ENCODE measurements at places on chromosomes 3 and 15.

DNA sequence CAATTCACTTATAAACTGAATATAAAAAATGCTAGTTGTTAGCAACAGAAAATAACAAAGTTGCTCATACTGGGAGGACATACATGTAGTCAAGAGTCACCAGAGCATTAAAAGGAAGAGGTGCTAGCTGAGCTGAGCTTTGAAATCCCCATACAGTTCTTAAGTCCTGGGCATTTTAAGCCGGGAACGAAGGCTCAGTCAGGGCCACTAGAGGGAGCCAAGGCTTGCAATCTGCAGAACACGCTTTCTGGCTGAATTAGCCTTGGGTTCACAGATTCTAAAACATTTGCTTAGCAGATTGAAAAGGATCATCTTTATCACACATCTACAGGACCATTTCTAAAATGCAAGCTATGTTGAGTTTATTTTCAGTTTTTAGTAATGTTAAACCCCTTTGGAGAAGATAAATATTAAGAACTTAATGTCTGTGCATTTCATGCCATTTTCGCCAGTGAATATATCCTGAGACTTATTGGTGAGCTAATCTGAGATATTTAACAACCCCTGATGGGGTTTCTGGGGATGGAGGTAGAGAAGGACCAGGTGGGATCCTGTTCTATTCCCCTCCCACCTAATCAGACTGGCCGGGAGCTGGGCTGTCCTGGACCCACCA, 26.3 kb upstream of the MNS1 start:
- DNase-seq: peak; percentile 83

- no peak for DNase-seq
These were observed 561 bp downstream of the RPAP1 start for GRCh38 chr15:41543521-41543870.

- no peak for DNase-seq
These were observed 88.8 kb upstream of the CTDSPL start for GRCh38 chr3:37772773-37773354.

DNA sequence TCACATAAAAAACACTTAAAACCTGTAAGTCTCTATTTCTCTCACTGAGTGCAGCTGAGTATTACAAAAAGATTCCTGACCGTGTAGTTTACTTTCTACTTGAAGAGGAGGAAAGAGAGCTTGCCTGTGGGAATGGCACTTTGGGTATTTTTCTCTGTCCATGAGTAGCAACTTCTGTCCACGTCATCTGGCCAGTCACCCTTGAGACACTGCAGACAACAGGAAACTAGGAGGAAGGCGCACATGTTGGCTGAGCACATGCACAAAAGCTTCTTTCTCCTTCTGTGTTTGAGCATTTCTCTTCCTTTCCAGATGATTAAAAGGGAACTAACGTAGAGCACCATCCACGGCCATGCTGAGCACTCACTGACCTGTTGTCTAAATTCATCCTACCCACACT, 19.7 kb downstream of the STARD5 start:
- no peak for DNase-seq

GRCh38 chr3:23867400-23867799, 49.4 kb downstream of the NKIRAS1 start:
- DNase-seq: no peak

- DNase-seq: no peak
These were observed 202.7 kb downstream of the CNTN4 start for GRCh38 chr3:2301361-2301760.
